Breast epithelium (tissue), 4 donors: ENCODE measurements at places on chromosomes 6 and 20. TPM values are rescaled to one million over a fixed set of nuclear protein-coding genes. Genes with fewer than 3 reads are reported as not detected.
A peak's percentile ranks its signal among the peaks of the same experiment; 100 is the strongest.

DNA sequence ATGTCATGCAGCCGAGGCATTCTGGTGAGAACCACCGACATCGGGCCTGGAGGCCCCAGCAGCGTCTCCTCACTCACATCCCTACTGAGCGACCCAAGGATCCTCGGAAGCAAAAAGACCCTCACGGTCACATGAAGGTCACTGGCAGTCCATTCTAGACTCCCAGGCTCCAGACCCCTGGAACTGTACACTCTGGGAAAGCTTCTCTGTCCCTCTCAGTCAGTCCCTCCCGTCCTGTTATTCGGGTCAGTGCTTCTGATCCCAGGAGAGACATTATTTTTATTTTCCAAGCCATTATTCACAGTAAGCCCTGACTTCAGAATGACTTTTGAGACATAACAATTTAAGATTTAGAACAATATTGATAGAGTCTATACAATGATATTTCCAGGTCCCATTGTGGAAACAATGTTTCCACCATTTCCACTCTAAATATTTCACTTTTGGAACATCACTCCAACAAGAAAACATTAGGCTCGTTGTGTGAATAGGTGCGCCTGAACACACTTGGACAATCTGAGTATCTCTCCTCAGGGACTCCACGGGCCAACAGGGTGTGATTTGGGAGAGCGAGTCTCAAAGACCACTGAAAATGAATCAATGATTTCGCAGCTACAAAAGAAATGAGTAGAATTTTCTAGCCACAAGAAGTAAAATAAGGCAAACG, 199.7 kb downstream of the SOD2 start:
- H3K4me1 ChIP-seq: no peaks in the 10 kb centered on the region
- H3K27me3 ChIP-seq: no peaks in the 10 kb centered on the region
- no peak for DNase-seq

The USP49 gene
- total RNA-seq: 4.7 TPM

DNA sequence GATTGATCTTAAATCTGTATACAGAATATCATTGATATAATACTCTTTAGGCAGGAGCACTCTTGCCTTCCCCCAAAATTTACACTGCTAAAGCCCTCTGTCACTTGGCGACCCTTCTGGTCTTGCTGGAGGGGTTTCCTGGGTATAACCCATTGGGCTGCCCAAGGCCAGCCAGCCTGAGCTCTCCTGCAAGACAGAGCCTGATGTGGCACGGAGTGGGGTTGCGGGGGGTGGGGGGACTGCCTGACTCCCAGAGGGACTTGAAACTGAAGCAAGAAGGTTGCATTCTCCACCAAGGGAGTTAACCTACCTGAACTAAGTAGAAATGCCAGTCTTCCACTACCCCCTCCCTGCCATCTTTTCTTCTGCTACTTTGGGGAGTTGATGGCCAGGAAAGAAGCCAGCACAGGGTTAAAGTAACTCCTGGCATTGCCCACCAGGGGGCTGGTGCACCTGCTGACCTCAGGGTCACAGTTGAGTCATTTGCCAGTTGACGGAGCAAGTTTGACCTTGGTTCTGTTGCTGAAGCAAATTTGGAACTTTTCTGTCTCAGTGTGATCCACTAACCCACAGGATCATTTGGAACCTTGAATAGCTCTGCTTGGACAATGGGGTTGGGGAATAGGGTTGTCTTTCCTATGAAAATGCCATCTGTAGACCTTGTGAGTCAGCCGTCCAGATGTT, 79.4 kb downstream of the ASXL1 start:
- H3K36me3 ChIP-seq: peaks cover 23% of the 10 kb centered on the region
- no peaks in the 10 kb centered on the region for H3K27me3 ChIP-seq
- no peak overlapping the region for H3K4me3 ChIP-seq
- no peaks in the 10 kb centered on the region for H3K4me1 ChIP-seq
- no peak for DNase-seq

DNA sequence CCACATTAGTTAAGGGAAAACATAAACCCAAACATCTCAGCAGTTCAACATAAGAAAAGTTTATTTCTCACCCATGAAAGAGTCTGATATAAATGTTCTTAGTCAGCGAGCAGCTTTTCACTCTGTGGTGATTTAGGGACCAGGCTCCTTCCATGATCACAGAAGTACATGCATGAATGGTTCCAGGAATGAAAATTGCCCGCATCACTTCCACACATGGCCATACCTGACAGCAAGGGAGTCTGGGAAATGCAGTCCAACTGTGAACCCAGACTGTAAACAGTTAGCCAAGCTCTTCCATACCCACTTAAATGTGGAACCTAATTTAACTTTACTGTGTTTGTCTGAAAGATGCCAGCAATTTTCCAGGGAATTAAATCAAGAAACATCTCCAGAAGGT, 353.9 kb downstream of the HACE1 start:
- no peaks in the 10 kb centered on the region for H3K27me3 ChIP-seq
- H3K27ac ChIP-seq: no peak overlapping the region
- H3K4me1 ChIP-seq: no peaks in the 10 kb centered on the region
- no peak overlapping the region for H3K4me3 ChIP-seq

The NOX3 gene
- total RNA-seq: not detected

- H3K27ac ChIP-seq: no peak overlapping the region
- no peak overlapping the region for H3K4me3 ChIP-seq
- H3K27me3 ChIP-seq: no peaks in the 10 kb centered on the region
- H3K4me1 ChIP-seq: no peaks in the 10 kb centered on the region
Observed at GRCh38 chr20:60113024-60113724, 155.0 kb downstream of the CDH26 start.

GRCh38 chr6:64985726-64986125, 721.3 kb downstream of the EYS start:
- no peak for DNase-seq
- H3K4me3 ChIP-seq: no peak overlapping the region
- H3K27ac ChIP-seq: no peak overlapping the region
- H3K27me3 ChIP-seq: no peaks in the 10 kb centered on the region
- H3K36me3 ChIP-seq: no peaks in the 10 kb centered on the region

DNA sequence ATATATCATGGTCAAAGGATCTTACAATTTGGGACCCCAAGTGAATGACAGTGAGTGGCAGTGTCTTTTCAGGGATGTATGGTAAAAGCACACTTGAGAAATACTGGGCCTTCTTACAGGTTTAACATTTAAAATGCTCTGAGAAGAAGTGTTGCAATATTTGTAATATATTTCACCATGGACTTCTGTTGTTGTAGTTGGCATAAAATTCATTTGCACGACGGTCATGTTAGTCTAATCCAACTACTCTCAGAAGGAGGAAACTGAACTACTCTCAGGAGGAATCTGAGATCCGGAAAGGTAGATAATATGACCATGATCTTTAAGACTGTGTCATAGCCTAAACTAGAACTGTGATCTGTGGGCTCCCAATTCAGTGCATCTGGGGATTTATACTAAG, 700.1 kb downstream of the HDGFL1 start:
- H3K27me3 ChIP-seq: no peaks in the 10 kb centered on the region
- no peak overlapping the region for H3K4me3 ChIP-seq
- H3K4me1 ChIP-seq: no peaks in the 10 kb centered on the region

GRCh38 chr6:52134011-52134410, 46.6 kb upstream of the PKHD1 start:
- DNase-seq: no peak
- no peak overlapping the region for H3K4me3 ChIP-seq
- no peaks in the 10 kb centered on the region for H3K36me3 ChIP-seq
- no peak overlapping the region for H3K27ac ChIP-seq
- H3K27me3 ChIP-seq: no peaks in the 10 kb centered on the region
- H3K4me1 ChIP-seq: no peaks in the 10 kb centered on the region

The PRRT1 gene
- 1.3 TPM for total RNA-seq

DNA sequence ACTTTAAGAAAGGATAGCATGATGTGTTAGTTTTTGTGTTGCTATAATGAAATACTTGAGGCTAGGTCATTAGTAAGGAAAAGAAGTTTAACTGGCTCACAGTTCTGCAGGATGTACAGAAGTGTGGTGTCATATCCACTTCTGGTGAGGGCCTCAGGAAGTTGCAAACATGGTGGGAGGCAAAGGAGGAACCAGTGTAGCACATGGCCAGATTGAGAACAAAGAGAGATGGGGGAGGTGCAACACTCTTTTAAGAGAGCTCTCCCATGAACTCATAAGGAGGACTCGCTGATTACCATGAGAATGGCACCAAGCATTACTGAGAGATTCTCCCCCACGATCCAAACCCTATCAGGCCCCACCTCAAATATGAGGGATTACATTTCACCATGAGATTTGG, 265.4 kb downstream of the RIMS1 start:
- no peaks in the 10 kb centered on the region for H3K4me1 ChIP-seq
- no peaks in the 10 kb centered on the region for H3K27me3 ChIP-seq
- H3K27ac ChIP-seq: no peak overlapping the region
- no peak for DNase-seq

The ELOVL2 gene
- total RNA-seq: 0.64 TPM

- DNase-seq: no peak
- H3K27ac ChIP-seq: peak overlapping the region; percentile 68
- no peaks in the 10 kb centered on the region for H3K36me3 ChIP-seq
Observed at GRCh38 chr20:39698752-39699151, 736.6 kb downstream of the DHX35 start.
